ENCODE measurements at places on chromosomes 13 and 19.
A peak's percentile ranks its signal among the peaks of the same experiment; 100 is the strongest.

GRCh38 chr13:113491418-113491883 lies 940 bp upstream of the DCUN1D2 start:
- DNase-seq, result peak; percentile 54

DNA sequence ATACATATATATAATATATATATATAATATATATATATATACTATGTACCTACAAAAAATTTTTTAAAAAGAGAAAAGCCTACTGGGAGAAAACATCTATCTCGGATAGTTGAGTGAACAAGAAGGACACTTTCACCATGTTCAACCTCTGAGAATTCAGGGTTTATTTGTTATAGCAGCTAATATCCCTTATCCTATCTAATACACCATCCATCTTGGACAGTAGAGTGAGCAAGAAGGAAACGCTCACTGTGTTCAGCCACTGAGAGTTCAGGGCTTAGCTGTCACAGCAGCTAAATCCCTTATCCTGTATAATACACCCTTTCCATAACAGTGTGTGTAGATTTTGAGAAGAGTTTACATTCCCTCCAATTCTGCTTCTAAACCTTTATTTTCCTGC lies 38.1 kb upstream of the CACNA1A start:
- no peak for DNase-seq

DNA sequence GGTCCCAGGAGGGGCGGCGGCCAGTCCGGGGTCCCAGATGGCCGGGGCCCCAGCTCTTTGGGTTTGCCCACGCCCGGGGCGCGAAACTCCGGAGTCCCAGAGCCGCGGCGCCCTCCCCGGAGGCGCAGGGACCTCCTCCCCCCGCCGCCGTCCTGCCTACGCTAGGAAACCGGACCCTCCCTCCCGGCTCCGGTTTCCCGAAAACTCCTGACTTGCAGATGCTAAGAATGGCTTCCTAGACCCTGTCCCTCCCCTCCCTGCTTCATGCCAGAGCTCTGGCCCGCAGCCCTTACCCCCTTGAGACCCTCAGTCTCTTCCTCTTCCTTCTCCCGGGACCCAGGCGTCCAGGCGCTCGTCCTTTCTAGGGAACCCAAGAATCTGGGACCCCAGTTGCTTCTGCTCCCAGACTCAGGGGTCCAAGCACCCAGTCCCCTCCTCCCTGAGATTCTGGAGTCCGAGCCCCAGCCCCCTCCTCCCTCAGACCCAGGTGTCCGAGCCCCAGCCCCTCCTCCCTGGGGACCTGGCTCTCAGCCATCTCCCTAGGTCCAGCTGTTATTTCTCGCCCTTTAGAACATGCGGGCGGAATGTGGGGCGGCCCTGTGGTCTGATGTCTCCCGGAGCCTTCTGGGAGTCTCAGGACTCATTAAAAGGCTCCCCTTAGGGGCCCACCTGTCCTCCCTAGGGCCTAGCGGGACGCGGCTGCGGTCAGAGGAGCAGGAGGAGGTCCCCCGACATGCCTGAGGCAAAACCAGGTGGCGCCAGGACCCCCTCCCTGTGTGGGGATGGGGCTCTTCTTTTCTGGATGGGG lies at the start of gene MYBPC2:
MYBPC2 (plus strand) TSS at position 672 of the 808 bp plus-strand sequence; CDS start at position 734, 62 bp downstream.
- DNase-seq, result peak; percentile 46

GRCh38 chr19:34512254-34512822 lies 30.8 kb downstream of the WTIP start:
- DNase-seq, result no peak

- DNase-seq, result no peak
These were observed 103.9 kb upstream of the CACNA1A start for GRCh38 chr19:13610039-13610691.

- DNase-seq, result peak; percentile 92
These were observed 2.2 kb downstream of the BST2 start for GRCh38 chr19:17402982-17403855.

DNA sequence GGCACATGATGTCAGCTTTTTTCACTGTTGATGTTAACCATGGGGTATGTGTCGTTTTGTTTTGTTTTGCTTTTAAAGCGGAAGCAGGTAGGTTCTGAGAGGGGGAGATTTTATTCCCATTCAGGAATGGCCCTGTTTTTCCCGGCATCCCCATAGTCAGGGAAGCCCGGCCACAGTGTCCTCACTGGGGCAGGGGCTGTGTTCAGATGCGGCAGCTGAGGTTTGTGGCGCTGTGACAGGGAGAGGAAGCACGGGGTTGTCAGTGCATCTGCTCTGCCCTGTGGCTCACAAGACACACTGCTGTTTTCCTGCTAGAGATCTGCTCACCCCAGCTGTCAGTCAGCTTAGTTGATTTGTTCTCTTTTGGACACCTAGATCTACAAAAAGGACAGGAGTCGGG lies 27.6 kb downstream of the ANKRD27 start:
- no peak for DNase-seq

- DNase-seq, result no peak
These were observed 308.0 kb downstream of the OXGR1 start for GRCh38 chr13:96686286-96686685.

DNA sequence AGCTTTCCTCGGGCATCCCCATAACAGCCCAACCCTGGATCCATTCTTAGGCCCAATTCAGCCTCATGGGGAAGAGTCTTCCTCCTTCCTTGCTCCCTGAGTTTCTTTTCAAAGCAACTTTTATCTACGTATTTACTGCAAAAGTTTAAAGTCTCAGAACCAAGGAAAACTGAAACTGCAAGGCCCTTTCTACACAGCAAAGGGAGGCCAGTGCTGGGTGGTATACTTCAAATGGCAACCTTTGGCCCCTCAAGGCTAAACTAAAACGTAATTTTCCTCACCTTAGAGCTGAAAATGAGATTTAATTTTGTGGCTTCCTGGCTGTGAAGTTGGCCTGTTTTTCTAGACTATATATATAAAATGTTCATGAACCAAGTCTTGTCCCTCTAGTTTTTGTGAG lies 5.6 kb downstream of the CDX2 start:
- DNase-seq, result no peak

DNA sequence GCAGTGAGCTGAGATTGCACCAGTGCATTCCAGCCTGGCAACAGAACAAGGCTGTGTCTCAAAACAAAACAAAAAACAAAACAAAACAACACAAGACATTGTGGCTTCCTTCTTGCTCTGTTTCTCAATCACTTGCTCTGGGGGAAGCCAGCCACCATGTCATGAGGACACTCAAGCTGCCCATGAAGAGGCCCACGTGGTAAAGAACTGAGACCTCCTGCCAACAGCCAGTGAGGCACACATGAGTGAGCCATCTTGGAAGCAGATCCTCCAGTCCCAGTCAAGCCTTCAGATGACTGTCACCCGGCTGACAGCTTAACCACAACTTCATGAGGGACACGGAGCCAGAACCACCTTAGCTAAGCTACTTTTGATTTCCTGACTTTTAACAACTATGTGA lies 25.2 kb downstream of the CPT1C start:
- DNase-seq, result no peak

DNA sequence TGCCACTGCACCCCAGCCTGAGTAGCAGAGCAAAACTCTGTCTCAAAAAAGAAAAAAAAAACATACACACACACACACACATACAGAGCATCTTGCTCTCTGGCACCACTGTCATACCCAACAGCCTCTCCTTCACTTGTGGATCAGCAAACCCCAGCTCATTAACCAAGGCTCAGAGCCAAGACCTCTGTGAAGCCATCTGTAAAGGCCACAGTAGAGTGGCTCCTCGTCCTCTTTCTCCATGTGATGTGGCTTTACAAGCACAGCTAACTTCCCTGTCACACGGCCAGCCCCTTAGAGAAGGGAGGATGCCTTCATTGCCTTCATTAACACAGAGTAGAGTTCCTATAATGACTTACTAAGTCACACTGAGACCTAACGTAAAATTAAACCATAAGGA lies 62.7 kb upstream of the LSM14A start:
- DNase-seq, result no peak

DNA sequence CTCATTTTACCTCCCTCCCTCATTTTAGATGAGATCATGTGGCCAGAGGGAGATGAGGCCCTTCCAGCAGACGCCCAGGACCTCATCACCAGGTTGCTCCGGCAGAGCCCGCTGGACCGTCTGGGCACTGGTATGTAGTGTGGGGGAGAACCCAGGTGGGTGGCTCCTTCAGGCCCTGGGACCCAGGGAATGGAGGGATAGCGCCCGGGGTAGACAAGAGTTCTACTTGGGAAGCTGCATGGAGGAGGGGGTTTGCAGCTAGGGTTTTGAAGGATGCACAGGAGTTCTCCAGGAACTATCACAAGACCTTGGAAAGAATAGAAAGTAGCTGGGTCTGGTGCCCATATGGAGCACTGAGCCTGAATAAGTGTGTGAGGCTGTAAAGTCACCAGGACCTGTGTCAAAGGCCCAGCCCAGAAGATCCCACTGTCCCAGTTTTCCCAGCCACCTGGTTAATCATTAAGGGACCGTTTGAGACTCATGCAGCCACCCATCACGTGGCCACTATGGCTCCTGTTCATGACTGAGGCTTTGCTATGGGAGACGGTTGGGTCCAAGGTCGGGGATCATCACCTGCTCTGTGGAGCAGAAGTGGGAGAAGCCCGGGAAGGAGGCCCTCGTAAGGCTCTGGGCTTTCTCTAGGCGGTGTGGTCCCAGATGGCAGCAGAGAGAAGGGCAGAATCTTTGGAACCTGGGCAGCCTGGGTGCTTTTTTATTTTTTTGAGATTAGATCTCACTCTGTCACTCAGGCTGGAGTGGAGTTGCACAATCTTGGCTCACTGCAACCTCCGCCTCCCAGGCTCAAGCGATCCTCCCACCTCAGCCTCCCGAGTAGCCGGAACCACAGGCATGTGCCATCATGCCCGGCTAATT lies 17.0 kb upstream of the PIK3R2 start:
- DNase-seq, result no peak

- DNase-seq, result no peak
These were observed 178.2 kb upstream of the TSHZ3 start for GRCh38 chr19:31527443-31527842.

- DNase-seq, result no peak
These were observed 45.1 kb downstream of the MIPEP start for GRCh38 chr13:23844132-23844531.

GRCh38 chr19:12648088-12648487 lies 18.5 kb downstream of the MAN2B1 start:
- no peak for DNase-seq

DNA sequence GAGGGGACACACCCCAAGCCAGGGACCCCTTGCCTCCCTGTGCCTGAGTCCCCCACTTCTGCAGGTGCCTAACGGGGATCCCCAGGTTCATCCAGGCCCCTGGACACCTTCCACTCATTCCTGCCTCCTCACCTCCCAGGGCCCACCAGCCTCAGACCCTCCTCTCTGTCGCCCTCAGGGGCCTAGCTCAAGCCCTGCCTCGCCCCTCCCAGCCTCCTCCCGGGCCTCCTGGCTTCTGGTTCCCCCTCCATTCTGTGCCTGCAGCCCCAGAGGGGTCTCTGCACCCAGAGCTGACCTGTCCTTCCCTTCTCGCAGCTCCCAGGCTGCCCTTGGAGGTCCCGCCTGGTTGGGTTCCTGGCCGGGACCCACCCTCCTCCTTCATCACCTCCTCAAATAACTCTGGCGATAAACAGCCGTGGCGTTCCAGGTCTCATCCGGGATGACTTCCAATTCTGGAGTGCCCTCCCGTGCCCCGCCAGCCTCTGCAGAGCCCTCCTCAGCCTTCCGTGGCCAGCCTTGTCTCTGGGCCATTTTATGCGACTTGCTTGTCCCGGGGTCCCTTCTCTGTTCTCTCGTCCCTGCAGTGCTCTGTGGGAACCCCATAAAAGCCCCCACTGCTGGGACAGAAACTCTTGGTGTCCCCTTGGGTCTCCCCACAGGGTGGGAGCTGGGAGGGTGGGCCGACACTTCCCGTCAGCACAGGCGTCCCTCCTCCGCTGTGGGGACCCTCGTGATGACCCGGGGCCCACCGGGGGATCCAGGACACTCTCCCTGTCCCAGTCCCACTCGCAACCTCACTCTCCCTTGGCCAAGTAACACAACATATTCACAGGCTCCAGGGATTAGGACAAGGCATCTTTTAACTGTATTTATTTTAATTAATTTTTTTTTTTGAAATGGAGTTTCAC lies 9.2 kb downstream of the JOSD2 start:
- no peak for DNase-seq

- DNase-seq, result no peak
These were observed 814.7 kb downstream of the PCDH9 start for GRCh38 chr13:66415444-66415843.

DNA sequence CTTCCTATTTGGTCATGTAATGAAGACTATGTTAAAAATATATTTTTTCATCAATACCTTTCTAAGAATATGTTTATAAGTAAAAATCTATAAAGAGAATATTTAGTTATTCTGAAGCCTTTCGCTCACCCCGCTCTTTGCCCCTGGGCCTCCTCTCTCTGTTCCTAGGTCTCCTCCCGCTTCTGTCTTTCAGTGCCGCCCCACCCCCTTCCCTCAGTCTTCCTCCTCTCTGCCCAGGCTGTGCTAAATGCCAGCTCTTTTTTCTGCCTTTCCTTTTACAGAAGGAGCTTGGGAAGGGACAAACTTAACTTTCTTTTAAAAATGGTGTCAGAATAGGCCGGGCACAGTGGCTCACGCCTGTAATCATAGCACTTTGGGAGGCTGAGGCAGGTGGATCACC lies 22.8 kb downstream of the HIF3A start:
- no peak for DNase-seq

- peak; percentile 81 for DNase-seq
These were observed 13.4 kb downstream of the LYL1 start for GRCh38 chr19:13089139-13089856.

GRCh38 chr13:38350114-38350617 lies 515 bp downstream of the UFM1 start:
- peak; percentile 63 for DNase-seq

GRCh38 chr13:42484386-42484785 lies 89.6 kb upstream of the TNFSF11 start:
- DNase-seq, result no peak

DNA sequence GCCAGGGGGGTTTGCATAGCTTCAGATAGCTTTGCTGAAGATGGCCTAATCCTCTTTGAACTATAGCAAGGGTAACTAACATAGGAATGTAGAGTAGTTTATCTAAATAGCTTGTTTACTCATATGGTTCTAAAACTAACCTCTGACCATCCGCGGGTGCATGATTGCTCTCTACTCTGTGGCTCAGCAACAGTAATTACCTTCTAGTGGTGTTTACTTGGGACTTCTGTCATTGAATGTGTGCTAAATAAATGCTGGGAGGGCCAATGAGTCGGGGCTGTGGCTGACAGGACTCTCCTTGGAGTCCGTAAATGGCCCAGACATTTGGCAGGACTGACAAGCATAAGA lies 1461.9 kb downstream of the UQCRFS1 start:
- no peak for DNase-seq

Measured in mesendoderm (in vitro differentiated cells).